Activated T-cell treated with anti-CD3 and anti-CD28 coated beads for 48 hours (primary cell): ENCODE measurements at places on chromosomes 7 and 10.

- no peak for DNase-seq
Measured at GRCh38 chr10:70302292-70302691, 18.5 kb upstream of the NPFFR1 start.

- DNase-seq: no peak
Measured at GRCh38 chr10:91800756-91801155, 2.5 kb downstream of the TNKS2 start.

DNA sequence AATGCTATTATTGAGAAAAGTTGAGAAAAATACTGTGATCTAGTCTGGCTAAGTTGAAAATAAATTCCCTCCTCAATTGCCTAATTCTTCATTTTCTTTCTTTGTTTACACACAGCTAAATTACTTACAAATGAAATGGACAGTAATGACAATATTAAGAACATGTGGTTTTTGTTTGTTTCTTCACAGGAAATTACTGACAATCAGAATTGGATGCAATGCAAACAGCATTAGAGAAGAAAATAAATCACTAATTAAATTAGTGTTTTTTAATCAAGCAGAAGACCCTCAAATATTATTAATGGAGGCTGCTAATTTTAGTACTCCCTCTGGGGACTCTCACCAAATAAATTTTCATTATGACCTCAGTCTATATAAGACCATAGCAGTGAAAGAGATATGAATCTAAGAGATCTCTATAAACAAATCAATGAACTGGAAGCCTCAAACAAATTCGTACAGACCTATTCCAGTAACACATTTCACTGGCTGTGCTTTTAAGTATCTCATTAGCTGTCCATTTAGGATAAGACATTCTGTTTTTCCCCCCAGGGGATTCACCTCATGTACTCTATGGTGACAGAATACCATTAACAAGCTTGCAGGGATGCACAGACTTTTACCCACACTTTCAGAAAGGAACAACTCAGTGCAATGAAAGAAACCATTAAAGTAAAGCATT lies 202.0 kb upstream of the DGKB start:
- DNase-seq: no peak

- DNase-seq: no peak
Measured at GRCh38 chr7:47513741-47514241, 68.1 kb downstream of the TNS3 start.

DNA sequence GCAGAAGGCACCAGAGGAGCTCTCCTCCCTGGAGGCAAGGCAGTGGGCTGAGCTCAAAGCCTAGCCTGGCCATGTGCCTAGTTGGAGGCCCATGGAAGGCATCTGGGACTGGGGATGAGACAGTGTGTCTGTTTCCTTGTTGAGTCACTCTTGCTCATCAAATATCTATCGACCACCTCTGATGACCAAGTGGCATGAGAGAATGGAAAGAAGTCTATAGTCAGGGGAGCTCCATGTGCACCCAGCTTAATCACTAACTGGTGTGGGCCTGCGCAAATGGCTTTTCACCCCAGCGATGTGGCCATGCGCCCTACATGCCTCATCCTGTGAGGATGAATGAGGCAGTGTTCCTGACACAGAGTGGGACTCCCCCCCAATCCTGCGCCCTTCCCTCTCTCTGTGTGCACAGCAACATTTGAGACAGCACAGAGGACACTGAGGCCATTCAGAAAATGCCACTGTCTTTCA lies 229.9 kb downstream of the RPS24 start:
- no peak for DNase-seq

DNA sequence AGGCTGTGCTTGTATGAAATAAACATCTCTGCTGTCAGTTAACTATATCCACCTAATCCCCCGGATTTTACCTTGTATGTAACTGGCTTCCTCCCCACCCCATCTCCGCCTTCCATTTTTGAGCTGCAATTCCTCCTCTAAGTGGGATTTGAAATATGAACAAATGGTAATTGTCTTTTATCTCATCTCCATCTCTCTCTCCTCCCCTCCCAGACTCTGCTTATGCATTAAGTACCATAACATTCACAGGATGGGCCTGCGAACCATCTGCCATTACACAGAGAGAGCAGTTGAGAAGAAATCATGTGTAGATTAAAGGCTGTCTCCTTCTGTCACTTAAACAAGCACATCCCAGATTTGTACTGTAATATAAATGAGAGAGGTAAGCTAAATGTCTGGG lies 1169.9 kb downstream of the TYW1 start:
- no peak for DNase-seq
